NCI-H187 treated with DMSO at 0.1 percent for 48 hours (cell line): ENCODE measurements at places on chromosomes 12 and 14.

DNA sequence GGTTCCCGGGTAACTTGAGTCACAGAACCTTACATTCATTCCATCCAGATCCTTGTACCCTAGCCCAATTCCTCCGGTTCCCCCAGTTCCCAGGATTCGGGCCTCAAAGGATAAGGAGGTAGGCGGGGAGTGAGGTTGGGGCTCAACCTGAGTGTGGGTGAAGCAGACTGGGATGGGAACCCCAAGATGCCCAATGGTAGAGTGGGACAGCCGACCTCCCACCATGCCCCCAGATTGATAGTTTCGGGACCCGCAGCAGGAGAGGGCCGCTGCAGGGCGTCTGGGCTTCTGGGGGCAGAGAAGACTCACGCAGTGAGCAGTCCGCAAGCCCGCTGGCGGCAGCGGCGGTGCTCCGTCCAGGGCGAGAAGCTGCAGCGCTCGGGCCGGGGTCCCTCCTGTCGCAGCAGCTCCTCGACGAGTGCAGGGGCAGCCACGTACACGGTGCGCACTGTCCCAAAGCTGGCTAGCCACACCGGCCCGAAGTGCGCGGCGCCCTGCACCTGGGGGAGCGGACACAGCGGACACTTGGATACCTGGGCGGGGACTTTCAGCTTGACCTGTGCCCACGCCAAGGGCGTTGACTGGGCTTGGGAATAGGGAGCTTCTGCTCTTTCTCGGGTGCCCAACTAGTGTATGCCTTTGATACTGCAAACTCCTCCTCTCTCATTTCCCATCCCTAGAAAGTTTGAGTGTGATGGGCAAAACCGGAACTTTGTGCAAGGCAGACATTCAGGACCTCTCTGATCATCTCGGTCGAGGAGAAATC lies 997 bp downstream of the CYP27B1 start:
- DNase-seq = no peak

GRCh38 chr12:57580466-57580795 lies 10.6 kb upstream of the PIP4K2C start:
- no peak for DNase-seq

DNA sequence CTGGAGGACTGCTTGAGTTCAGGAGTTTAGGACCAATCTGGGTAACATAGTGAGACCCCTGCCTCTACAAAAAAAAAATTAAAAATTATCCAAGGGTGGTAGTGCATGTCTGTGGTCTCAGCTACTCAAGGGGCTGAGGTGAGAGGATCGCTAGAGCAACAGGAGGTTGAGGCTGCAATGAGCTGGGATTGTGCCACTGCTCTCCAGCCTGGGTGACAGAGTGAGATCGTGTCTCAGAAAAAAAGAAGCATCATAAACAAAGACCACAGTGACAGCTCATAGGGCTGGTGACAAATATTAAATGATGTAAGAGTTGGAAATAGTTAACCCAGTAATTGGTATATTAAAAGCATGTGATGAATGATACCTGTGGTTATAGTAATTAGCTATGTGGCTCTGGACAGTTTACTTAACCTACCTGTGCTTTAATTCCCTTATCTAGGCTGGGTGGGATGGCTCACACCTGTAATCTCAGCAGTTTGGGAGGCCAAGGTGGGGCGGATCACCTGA lies 68.0 kb downstream of the GSC start:
- DNase-seq = no peak

DNA sequence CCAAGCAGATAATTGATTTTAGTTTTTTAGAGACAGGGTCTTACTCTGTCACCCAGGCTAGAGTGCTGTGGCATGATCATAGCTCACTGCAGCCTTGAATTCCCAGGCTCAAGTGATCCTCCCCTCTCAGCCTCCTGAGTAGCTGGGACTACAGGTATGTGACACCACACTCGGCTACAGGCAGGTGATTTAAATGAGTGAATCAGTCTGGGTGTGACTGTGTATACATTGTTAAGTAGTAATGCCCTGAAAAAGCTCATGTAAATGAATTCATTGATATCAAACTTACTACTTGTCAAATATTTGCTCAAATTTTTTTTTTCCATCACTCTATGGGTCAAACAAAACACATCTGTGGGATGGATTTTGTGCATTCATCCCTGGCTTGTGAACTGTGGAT lies 6.3 kb upstream of the USP44 start:
- DNase-seq = no peak

- no peak for DNase-seq
Measured at GRCh38 chr14:22226381-22226780, 362.6 kb downstream of the DAD1 start.

- no peak for DNase-seq
Measured at GRCh38 chr12:68406134-68406576, 74.0 kb upstream of the MDM1 start.

DNA sequence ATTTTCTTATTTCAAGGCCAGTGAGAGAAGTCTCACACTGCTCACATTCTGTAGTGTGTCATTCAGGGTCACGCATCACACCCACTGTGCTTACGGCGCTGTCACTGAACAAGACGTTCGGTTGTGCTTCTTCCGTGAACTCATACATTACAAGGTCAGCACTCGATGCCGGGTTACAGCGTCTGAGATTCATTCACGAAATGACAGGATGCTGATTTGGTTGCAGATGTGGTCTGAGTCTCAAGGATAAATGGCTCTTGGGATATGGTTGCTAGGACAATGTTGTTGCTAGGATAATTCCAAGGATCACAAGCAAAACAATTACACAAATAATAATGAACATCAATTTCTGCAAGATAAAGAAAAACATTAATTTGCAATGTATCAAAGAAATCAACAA lies 47.4 kb downstream of the STX2 start:
- DNase-seq = no peak

DNA sequence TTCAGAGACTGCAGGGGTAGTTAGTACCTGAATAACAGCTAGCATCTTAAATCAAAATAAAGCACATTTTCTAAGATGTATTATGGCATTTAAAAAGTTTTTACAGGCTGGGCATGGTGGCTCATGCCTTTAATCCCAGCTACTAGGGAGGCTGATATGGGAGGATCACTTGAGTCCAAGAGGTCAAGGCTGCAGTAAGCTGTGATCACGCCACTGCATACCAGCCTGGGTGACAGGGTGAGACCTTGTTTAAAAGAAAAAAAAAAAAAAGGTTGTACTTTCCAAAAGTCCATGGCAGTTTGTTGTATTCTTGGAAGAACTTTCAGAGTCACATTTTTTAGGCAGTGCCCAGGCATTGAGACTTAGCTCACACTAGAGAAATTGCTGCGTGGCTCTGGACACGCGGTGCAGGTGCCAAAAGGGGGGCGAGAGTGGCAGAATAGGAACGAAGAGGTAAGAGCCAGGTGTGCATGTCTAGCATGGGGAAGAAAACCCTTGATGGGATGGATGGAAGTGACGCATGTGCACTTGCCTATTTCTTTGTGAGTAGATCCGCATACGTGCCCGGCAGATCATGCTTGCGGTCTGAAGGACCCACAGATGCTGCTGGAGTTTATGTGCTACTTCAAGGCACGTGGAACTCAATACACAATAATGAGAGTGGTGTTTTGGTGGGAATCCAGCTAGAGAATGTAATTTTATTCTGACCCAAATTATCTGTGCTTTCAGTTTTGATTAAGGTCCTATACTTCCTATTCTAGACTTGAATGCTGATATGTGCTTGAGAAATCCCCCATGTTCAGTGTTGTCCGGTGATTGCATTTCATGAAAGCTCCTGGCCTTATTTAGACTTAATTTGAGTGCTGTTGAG lies 11.9 kb downstream of the ANKRD13A start:
- no peak for DNase-seq

GRCh38 chr14:106605548-106606448 lies 1079.4 kb downstream of the TMEM121 start:
- DNase-seq = peak; percentile 42

- DNase-seq = no peak
Measured at GRCh38 chr12:66062290-66062625, 68.3 kb downstream of the LLPH start.

GRCh38 chr14:58430156-58430555 lies 2.6 kb downstream of the KIAA0586 start:
- no peak for DNase-seq

DNA sequence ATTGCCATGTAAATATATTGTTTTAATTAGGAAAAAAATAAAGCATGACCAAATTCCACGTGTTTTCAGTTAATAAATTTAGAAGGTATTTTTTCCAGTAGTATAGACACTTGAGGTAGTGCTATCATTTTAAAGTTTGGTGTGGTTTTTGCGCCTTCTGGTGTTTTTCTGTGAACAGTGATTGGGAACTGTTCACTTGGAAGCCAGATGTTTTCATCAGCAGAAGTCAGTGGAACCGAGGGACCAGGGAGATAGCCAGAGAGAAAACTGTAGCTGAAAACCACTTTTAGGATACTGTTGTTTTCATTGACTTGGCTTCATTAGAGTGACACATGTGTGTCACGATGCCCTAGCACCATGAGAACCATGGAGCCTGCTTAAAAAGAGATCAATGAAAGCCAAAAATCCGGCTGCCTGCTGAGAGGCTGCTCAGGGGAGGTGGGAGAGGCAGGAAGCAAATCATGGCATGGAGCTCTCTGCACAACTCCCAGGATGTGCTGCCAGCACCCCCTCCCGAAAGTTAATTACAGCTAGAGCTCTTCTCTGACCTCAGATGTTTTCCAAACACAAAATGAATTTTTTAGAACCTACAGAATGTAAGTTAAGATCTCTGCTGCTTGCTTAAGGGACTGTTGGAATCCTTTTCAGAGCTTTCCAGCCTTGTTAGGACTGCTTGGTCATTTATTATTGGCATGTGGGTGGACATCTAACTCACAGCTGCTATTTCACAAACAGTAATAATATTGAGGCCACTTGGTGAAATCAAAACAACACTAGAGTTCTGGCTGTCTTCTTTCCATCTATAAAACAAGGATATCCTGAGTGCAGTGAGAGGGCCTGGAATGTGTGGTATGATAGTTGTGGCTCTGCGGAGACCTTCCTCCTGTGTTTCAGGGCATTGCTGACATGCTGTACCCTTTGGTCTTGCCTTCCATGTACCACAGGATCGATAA lies 192.3 kb downstream of the ANO4 start:
- DNase-seq = no peak

DNA sequence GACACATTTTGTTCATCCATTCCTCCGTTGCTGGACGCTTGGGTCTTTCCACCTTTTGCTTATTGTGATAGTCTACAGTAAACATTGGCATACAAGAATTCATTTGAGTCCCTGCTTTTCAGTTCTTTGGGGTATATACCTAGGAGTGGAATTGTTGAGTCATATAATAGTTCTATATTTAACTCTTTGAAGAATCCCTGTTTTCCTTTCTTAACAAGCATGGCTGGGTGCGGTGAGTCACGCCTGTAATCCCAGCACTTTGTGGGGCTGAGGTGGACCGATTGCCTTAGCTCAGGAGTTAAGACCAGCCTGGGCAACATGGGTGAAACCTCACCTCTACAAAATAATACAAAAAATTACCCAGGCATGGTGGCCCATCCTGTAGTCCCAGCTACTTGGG lies 75.4 kb downstream of the CCDC92 start:
- no peak for DNase-seq

- no peak for DNase-seq
Measured at GRCh38 chr14:102819176-102819628, 42.0 kb downstream of the TRAF3 start.

- DNase-seq = no peak
Measured at GRCh38 chr12:89947437-89948270, 239.0 kb upstream of the ATP2B1 start.

DNA sequence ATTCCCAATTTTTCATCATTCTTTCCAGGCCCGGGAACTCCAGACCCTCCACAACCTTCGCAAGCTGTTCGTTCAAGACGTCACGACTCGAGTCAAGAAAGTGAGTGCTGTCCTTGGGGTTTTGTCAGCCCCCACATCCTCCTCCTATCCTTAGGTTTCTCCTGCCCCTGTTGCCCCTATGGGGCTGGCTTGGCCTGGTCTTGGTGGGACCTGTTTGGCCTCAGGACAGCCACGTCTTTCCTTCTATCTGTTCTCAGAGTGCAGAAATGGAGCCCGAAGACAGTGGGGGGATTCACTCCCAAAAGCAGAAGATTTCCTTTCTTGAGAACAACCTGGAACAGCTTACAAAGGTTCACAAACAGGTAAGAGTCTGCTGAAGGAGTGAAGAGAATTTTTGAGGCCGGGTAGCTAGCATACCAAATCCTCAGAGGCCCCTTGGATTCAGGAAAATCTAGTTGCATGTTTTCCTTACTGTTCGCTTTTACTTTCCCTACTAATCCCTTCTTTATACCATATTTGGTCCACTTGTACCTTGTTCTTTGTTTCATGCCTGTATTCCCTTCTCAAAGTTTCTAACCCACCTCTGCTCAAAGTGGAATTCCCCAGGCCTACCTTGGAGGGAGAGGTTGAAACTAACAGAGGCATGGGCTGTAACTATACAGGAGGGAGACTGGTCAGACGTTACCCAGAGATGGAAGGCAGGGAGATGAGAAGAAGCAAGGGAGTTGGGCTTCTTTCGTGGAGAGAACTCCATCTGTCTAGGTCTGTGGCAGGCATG lies 12.8 kb upstream of the PIP4K2C start:
- DNase-seq = no peak

DNA sequence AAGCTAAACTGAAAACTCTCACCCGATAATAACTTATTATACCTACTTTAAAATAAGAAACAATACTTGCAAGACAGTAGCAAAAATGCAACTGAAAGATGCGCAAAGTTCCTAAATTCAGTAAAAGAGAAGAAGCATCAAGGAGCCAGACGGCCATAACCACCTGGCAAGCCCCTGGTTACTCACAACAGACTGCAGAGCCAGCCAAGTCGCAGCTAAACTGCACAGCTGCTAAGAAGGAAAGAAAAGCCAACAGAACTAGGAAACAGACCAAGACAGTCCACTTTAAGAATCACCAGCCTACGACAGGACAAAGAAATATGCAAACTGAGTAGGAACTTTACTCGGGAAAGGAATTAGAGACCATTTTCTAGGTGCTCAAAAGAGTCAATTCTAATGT lies 127.9 kb downstream of the TMTC1 start:
- DNase-seq = no peak

DNA sequence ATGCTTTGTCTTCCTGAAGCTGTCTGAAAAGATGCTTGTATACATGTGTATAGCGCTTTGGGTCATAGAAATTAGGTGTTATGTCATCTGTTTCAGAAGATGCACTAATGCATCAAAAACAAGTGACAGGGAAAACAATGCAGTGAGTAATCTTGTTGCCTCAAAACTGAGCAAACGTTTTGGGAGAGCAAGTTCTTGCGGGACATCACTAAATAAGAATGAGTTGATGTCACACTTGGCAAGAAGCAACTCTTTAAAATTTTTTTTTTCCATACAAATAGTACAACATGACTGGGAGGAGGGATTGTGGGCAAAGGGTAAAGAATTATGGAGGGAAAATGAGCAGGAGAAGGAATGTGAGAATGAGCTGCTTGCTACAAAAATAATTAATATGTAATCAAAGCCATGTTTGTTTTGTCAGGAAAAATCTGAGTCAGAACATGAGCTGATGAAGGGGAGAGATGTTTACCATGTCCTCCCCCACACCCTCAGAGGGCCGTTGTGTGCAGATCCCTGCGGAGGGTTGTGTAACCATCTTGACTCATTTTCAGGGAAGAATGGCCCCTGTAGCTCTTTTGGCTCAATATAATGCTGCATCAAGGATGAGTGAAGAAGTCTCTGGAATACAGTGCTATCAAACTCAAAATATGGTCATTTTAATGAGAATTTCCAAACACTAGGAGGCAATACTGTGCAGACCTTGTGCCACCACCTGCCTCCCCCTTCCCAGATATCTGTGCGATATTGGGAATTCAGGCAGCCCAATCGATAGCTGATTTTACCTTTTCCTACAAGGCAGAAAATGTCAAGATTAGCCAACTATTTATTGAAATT lies 41.4 kb downstream of the BORCS5 start:
- no peak for DNase-seq

- DNase-seq = no peak
Measured at GRCh38 chr12:85949253-85949652, 75.2 kb downstream of the NTS start.
